ENCODE measurements at places on chromosomes 1 and 21.

DNA sequence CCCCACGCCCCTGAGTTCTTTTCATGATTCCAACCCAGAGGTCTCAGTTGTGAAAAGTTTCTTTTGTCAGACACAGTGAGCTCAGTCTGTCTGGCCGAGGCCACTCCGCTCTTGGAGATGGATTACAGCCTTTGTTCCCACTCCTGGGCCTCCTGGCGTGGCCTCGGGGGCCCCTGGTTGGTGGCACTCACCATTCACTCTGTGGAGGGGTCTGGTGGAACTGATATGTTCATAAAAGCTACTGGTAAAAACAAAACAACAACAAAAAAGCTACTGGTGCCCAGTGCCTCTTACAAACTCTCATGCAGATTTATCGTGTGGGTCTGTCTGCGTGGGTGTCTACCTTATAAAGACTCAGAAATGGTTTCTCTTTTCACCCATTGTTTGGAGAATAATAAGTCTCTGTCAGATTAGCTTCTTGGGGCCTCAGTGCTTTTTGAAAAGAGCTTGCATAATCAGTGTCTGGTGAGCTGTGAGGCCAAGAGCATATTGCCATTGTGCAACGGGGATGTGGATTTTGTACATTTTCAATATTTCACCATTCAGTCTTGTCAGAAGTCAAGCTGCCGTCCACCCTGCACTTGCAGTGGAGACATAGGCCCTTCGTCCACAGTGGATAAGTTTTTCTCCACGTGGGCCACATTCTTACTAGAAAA lies 86.7 kb downstream of the GALNT2 start:
- DNase-seq = no peak

- no peak for DNase-seq
Measured at GRCh38 chr21:10463156-10463555, 58.2 kb upstream of the TPTE start.

DNA sequence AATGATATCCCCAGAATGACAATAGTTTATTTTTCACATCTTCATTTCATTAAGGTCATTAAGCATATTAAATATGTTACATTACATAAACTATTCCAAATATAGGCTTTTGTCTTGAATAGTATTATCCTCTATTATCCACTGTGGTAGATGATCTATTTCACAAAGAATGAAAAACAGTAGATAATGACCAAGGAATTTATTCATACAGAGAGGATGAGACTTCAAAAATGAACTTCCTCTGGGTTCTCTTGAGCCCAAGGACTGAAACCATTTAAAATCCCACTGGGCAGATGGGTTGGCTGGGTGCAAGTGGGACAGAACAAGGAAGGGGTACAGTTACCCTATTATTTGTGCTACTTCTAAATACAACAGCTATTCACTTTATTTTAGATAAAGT lies 33.0 kb downstream of the PTPN14 start:
- no peak for DNase-seq

DNA sequence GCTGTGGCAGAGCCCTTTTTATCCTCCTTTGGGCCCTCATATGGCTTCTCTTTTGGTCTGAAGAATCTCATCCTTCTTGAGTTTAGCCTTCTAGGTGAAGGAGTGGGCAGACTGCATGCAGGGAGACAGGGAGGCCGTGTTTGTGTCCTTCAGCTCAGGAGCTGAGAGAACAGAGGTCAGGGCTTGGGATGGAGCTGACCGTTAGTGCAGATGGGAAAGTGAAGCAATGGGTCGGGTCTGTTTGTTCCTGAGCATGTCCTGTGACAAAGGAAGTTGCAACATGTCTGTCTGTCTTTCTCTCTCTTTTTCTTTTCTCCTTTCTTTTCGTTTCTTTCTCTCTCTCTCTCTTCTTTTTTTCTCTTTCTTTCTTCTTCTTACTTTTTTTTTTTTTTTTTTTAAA lies 14.9 kb downstream of the MAPKAPK2 start:
- no peak for DNase-seq

DNA sequence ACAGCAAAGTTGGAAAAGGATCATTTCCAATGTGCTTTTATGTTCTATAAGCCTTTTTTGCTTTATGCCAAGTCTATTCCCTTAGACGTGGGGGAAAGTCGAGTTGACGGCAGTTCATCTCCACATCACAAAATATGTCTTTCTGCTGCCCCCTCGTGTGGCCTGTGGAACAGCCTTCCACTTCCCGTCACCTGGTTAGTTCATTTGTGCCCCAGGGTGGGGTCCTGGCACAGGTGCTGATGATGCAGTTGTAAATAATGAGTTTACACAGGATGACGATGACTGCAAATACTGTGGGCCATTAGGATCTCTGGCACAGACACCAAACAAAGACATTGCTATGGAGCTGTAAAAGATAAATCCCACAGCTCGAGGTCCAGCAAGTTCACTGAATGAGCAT lies 10.0 kb upstream of the OTUD3 start:
- DNase-seq = no peak

DNA sequence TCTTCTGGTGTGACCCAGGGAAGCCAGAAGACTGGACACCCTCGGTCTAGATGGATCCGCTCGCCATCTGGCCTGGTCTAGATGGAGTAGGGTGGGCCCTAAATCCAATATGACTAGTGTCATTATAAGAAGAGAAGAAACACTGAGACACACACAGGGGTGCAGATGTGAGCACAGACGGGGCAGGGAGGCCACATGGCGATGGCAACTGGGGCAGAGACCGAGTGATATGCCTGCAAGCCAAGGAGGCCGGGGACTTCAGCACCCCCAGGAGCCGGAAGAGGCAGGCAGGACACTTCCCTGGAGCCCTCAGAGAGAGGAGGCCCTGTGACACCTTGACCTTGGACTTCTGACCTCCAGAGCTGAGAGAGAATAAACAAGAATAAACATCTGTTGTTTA lies 5.6 kb upstream of the TFF3 start:
- no peak for DNase-seq

DNA sequence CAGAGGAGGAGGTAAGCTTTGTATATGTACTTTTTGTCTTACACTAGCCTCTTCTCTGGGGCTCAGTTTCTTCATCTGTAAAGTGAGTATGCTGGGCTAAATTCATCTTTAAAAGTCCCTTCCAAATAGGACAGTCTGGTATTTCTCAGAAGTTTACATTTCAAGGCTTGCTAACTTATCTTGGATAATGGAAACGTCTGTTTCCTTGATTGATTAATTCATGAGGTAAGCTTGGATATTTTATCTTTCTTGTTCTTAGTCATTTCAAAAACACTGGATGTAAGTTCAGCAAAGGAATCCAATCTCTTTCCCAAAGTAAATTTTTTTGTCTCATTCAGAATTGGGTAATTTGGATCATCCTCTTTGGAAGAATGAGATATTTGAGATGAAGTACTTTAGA lies 111.0 kb downstream of the EDEM3 start:
- no peak for DNase-seq

DNA sequence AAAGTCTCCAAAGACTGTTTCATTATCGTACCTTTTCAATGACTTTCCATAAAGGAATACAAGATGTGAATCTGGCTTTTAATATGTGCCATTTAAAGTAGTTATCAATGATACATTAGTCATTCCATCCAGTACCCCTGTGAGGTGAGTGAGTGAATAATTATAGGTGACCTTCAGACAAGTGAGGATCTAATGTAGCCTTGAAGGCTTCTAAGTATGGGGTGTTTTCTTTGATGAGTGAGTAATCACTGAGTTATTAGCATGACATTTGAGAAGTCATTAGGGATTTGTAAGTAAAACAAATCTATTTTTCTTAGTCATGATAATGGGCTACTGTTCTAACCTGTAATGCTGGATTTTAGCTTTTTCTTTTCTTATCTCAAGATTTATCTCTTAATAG lies 831.4 kb downstream of the ADGRL2 start:
- no peak for DNase-seq

- no peak for DNase-seq
Measured at GRCh38 chr1:161987303-161987702, 36.4 kb downstream of the OLFML2B start.

DNA sequence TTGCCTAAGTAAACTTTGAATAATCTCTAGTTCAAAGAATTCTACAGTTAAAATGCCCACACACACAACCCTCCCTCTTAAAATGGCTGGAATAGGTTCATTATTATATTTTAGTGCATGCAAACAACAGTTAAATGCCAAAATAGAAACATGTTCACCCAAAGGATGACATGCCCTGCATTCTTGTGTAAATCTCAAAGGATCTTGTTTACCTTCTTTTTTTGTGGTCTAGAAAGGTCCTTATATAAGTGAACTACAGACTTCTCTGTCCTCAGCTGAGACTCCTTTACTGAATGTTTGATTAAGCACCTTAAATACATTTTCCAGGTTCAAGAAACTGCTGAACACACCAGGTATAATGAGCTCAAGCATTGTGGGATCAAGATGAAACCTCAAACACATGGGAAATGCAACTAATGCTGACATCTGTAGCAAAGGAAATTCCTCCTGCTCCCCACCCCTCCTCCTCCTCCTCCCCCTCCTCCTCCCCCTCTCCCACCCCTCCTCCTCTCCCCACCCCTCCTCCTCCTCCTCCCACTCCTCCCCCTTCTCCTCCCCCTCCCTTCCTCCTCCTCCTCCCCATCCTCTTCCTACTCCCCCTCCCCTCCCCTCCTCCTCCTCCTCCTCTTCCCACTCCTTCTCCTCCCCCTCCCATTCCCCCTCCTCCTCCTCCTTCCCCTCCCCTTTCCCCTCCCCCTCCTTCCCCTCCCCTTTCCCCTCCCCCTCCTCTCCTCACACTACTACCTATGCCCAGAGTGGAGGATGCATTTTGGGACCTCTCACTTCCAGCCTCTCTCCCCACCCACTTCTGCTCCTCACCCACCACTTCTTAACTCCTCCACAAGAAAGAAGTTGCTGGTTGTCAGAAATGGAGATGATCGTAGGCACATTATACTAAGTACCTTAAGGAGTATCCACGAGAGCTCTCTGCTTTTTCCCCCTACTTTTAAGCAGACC lies 233.9 kb downstream of the MRPL39 start:
- no peak for DNase-seq

- DNase-seq = no peak
Measured at GRCh38 chr21:17436626-17437111, 76.2 kb upstream of the CXADR start.

- no peak for DNase-seq
Measured at GRCh38 chr1:22837332-22837731, 126.7 kb downstream of the EPHB2 start.

GRCh38 chr1:3598051-3598491 lies 13.2 kb downstream of the MEGF6 start:
- no peak for DNase-seq

DNA sequence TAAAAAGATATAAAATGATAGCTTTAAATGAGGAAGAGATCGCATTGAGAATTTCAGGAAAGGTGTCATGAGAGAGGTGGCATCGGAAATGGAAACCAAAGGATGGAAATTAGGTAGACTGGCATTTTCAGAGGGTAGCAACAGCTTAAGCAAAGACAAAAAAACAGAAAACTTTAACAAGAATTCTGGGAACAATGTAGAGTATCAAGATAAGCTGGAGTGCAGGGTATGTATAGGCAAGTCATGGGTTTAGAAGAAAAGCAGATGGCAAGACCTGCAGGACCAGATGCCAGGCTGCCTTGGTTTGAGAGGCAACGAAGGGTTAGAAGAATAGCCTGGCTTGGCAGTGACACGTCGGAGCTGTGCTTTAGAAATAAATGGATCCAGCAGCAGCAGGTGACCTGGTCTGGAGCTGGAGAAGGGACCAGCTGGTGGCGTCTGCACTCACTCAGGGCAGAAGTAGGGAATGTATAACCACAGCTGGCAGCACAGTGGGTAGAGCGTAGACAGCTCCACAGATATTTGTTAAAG lies 149.4 kb upstream of the TIAM1 start:
- DNase-seq = no peak

DNA sequence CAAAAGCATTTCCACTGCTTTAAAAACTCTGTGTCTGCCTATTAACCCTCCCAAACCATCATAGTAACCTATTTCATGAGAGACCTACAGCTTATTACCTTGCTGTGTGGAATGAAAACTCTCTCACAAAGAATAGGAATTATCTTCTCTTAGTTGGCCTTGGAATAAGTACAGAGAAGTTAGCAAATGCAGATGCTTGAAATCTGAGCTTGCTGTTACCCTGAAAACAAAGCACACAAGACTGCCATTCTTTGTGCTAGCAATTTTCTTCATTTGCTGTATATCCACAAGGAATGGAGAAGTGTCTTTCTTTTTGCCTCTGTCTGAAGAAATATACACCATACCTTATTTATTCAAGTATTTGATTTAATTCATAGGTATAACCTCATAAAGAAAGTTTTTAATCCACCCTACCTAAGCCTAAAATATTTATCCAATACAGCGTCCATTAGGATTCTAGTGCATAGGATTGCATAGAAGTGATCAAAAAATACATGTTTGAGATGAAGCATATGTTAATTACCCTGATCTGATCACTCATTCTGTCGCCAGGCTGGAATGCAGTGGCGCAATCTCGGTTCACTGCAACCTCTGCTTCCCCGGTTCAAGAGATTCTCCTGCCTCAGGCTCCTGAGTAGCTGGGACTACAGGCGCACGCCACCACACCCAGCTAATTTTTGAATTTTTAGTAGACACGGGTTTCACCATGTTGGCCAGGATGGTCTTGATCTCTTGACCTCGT lies 451.1 kb downstream of the LTN1 start:
- no peak for DNase-seq

- DNase-seq = no peak
Measured at GRCh38 chr1:91057784-91058183, 35.9 kb upstream of the ZNF644 start.

GRCh38 chr1:229729916-229730315 lies 103.9 kb downstream of the URB2 start:
- DNase-seq = no peak

DNA sequence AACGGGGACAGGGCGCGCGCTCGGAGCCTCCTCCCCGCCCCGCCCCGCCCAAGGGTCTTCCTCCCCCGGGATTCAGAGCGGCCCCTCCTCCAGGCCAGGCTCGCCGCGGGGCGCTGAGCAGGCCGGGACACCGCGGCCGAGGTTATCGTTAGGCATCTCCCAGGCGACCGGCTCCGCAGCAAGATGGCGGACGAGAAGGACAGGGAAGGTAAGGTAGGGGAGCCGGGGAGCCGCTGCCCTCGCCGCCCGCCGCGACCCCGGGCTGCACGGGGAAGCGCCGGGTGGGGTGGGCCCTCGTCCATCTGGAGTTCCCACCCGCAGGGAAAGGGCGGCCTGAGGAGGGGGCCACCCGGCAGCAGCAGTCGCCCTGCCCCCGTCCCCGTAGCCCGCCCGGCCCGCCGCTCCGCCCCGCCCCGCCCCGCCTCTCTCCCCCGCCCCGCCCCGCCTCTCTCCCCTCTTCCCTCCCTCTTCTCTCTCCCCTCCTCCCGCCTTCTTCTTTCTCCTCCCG lies 105.9 kb upstream of the HNRNPU start:
- DNase-seq = peak; percentile 82

DNA sequence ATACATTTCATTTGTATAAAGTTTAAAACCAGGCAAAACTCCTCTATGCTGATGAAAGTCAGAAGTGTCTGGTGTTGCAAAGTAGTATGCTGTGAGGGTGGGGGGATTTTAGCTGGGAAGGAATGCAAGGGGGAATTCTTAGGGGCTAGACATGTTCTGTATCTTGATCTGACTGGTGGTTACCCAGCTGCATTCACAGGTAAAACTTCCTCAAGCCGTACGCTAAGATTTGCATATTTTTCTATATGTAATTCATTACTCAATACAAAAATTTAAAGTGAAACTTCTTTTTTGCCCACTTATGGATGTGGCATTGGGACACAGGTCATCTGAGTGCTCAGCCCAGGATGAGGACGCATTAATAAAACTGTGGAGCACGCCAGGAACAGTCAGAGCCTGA lies 323.3 kb downstream of the PAPPA2 start:
- DNase-seq = no peak

All from activated T-cell treated with anti-CD3 and anti-CD28 coated beads, Interleukin-2, amount 50 U/mL, for 1 hour (primary cell).